T-helper 2 cell treated with Interferon-gamma antibody and Interleukin-4, amounts not matched to agents 5 μg/mL and 100 μg/mL, for 36 hours (primary cell): ENCODE measurements at places on chromosomes 5 and 9.

DNA sequence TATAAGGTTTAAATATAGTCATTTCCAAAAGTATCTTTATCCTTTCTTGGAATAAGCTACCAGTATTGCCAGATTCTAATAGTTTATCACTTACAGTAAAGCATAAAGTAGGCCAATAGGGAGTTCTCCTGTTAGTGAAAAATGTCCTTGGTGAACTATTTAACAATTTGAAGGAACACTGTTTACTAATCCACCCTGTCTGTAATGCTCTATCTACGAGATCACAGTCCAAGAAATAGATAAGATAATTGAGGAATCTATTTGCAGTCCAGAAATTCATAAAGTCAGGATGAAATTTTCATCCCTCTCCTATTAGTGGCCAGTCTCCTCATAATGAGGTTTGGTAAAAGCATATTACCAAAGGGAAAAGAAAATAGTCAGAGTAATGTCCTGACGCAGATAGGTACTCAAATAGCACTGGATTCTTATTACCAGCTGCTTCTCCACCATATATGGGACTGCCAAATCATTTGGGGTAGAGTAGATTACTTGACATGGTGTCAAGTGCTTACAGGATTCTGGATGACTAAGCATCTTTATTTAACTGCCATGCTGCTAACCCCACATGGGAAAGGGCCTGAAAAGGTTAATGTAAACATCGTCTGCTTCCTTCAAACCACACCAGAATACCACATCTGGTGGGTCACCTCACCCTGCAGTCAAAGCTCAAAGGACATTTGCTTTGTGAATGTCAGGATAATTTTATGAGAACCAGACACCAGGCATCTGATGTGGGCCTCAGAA, 808.1 kb downstream of the EFNA5 start:
- no peak overlapping the region for H3K27ac ChIP-seq
- H3K27me3 ChIP-seq = no peaks in the 10 kb centered on the region
- no peak overlapping the region for H3K4me3 ChIP-seq

DNA sequence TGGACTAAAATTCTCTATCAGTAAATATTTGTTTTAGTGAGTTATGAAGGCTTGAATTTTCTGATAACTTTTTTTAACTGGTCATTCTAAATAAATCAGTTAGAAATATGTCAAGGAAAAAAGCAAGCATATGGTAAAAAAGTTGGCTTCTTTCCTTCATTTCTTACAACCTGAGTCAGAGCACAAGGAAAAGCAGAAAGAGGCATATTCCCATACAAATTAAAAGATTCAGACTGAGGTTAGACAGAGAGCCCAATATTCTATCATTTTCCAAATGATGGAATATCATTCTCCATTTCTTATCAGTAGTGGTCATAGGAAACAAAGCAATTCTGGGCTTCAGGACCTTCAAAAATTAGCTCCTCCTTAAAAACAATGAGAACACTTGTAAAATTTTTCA, 732.1 kb downstream of the MAT2B start:
- H3K4me1 ChIP-seq = no peaks in the 10 kb centered on the region
- H3K27ac ChIP-seq = no peak overlapping the region
- no peaks in the 10 kb centered on the region for H3K27me3 ChIP-seq
- H3K36me3 ChIP-seq = no peaks in the 10 kb centered on the region

DNA sequence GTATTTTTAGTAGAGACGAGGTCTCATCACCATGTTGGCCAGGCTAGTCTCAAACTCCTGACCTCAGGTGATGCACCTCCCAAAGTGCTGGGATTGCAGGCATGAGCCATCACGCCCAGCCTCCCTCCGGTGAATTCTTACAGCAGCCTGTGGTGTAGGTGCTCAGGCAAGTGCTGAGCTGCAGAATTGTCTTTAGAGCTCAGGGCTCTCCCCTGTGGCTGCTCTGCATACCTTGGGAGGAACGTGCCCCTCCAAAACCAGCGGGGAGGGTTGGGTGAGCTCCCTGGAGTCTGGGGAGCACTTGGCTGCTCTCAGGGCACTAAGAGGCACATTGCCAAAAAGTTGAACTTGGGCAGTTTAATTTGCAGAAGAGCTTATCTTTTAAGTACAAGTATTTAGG, 29.4 kb downstream of the SECISBP2 start:
- H3K27ac ChIP-seq = no peak overlapping the region
- no peak overlapping the region for H3K4me3 ChIP-seq
- H3K36me3 ChIP-seq = peaks cover 87% of the 10 kb centered on the region

DNA sequence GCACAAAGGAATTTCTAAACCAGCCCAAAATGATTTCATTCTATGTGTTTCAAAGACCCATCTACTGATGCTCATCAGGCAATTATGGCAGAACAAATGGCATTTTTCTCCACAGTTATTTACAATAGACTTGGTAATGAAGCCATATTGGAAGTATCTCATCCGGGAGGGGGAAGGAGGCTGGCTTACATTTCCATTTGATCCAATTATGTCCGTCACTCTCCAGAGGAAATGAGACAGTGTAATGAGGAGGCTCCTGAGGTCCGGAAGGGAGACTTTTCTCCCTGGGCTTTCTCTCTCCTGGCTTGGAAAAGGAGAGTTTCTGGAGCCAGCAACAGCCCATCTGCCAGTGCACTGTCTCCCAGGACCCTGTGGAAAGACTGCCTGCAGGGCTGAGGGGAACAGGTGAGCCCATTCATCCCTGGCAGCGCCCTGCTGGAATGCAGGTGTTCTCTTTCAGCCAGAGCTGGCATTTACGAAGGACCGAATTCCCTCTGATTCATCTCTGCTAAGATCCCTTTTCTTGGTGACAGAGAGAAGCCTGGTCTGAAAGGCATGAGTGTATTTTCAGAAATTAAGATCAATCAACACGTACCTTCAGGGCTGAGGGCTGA, 54.9 kb upstream of the SAP30L start:
- H3K4me1 ChIP-seq = no peaks in the 10 kb centered on the region
- peaks cover 13% of the 10 kb centered on the region for H3K36me3 ChIP-seq
- H3K4me3 ChIP-seq = no peak overlapping the region
- DNase-seq = no peak

GRCh38 chr9:12628546-12628945, 64.6 kb upstream of the TYRP1 start:
- H3K4me1 ChIP-seq = no peaks in the 10 kb centered on the region
- H3K27ac ChIP-seq = no peak overlapping the region
- H3K27me3 ChIP-seq = no peaks in the 10 kb centered on the region

GRCh38 chr9:91155746-91156376, 205.9 kb downstream of the AUH start:
- H3K27me3 ChIP-seq = no peaks in the 10 kb centered on the region
- H3K4me3 ChIP-seq = peak overlapping the region; percentile 58
- H3K36me3 ChIP-seq = peaks cover 57% of the 10 kb centered on the region
- H3K4me1 ChIP-seq = peaks cover 78% of the 10 kb centered on the region

DNA sequence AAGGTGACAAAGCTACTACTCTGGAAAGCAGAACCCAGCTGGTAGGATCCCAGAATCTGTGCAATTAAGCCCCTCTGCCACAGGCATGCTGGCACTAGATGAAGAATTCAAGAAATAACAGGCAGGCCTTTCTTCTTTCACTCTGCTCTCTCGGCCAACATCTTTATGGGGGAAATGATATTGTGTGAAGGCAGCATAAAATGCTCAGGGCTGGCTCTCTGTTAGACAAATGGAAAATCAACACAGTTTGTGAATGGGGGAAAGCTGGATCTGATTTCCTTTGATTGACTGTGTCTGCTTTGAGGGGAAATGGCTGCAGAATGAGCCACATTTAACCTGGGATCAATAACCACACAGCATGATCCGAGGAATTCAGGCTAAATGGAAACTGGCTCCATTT, 29.1 kb upstream of the AKNA start:
- no peak overlapping the region for H3K4me3 ChIP-seq
- H3K36me3 ChIP-seq = no peaks in the 10 kb centered on the region
- H3K4me1 ChIP-seq = peaks cover 12% of the 10 kb centered on the region
- no peaks in the 10 kb centered on the region for H3K27me3 ChIP-seq
- no peak overlapping the region for H3K27ac ChIP-seq
- DNase-seq = no peak

- DNase-seq = no peak
- H3K4me3 ChIP-seq = no peak overlapping the region
- H3K27ac ChIP-seq = no peak overlapping the region
- no peaks in the 10 kb centered on the region for H3K36me3 ChIP-seq
- H3K27me3 ChIP-seq = no peaks in the 10 kb centered on the region
- H3K4me1 ChIP-seq = no peaks in the 10 kb centered on the region
These were observed 247.9 kb downstream of the PRELID2 start for GRCh38 chr5:145587308-145587672.

- no peaks in the 10 kb centered on the region for H3K27me3 ChIP-seq
- no peaks in the 10 kb centered on the region for H3K36me3 ChIP-seq
- H3K4me3 ChIP-seq = no peak overlapping the region
These were observed 217.9 kb upstream of the VLDLR start for GRCh38 chr9:2403701-2404100.

DNA sequence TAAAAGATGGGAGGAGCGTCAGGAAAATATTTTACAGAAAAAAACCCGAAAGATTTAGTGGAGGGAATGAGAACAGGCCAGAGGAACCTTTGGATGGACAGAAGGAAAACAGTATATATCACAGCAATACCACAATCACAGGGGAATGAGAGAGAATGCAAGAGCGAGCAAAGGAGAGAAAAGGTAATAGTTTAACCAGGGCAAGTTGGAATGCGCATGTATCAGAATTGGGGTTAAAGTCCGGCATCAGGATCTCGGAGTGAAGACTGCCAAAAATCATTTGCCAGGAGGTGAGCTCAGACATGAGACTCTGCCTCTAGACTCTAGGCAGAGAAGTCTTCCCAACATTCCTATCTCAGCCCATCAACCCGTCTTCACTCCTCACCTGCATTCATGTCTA, 36.8 kb downstream of the PCDHGC5 start:
- H3K4me3 ChIP-seq = no peak overlapping the region
- no peak for DNase-seq

DNA sequence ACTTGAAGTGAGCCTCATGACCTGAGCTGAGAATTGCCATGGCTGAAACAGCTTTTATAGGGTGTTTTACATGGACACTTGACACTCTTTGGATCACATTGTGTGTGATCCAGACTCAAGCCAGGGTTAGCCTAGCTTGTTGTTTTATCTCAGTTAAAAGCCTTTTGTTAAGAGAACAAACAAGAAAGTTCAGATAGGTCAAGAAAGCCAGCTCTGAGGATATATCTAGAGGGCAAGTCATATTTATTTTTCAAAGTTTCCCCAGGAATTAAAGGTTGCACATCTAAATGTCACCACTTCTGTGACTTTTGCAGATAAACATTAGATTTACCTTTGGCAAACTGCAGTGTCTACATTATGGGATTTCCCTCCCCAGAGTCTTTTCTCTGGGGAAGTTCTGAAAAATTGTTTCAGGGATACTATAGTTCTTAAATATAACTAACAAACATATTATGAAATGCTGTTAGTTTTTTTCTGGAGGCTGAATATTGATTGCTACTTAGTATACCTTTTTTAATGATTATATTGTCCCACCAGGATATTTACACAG, 134.5 kb downstream of the C9orf152 start:
- peaks cover 39% of the 10 kb centered on the region for H3K36me3 ChIP-seq
- H3K4me1 ChIP-seq = peaks cover 48% of the 10 kb centered on the region
- no peaks in the 10 kb centered on the region for H3K27me3 ChIP-seq
- DNase-seq = no peak
- no peak overlapping the region for H3K4me3 ChIP-seq

DNA sequence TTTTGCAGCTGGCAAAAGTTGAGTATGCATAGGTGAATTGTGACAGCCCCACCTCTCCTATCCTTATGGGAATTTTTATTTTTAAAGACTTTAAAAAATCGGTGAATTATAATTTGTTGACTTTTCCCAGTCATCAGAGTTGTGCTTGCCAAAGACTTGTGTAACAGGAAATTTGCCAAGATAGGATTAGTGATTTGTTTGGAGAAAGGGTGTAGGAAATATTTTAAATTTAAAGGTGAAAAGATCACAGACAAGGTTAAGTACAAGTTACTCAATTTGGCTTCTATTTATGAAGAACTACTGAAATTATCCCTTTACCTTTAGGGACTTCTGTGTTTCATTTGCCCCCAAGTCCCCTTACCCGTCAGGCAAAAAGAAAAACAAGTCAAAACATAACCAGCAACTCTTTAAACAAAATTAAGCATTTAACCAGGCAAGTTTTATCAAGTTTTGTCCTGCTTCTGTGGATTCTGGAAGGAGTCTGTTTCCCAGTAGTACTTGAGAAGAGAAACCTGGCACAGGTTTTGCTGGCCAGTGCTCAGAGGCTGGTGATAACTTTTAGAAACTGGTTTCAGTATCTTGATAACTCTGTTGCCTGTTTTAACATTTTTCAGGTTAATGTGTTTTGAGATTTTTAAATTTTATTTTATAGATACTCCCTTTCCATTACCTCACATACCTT, 285.4 kb downstream of the MAST4 start:
- peaks cover 18% of the 10 kb centered on the region for H3K27me3 ChIP-seq
- no peak overlapping the region for H3K4me3 ChIP-seq
- no peak overlapping the region for H3K27ac ChIP-seq
- no peaks in the 10 kb centered on the region for H3K36me3 ChIP-seq

- no peaks in the 10 kb centered on the region for H3K27me3 ChIP-seq
- H3K4me3 ChIP-seq = no peak overlapping the region
- no peaks in the 10 kb centered on the region for H3K36me3 ChIP-seq
- H3K4me1 ChIP-seq = no peaks in the 10 kb centered on the region
- H3K27ac ChIP-seq = no peak overlapping the region
- no peak for DNase-seq
These were observed 83.7 kb upstream of the SARDH start for GRCh38 chr9:133821601-133822429.

GRCh38 chr5:154162539-154163151, 27.9 kb upstream of the GALNT10 start:
- peaks cover 50% of the 10 kb centered on the region for H3K27me3 ChIP-seq
- DNase-seq = no peak
- H3K4me1 ChIP-seq = no peaks in the 10 kb centered on the region
- no peak overlapping the region for H3K4me3 ChIP-seq

- no peak overlapping the region for H3K4me3 ChIP-seq
- DNase-seq = no peak
- peaks cover 51% of the 10 kb centered on the region for H3K27me3 ChIP-seq
These were observed 131.2 kb upstream of the LMX1B start for GRCh38 chr9:126482361-126483044.

DNA sequence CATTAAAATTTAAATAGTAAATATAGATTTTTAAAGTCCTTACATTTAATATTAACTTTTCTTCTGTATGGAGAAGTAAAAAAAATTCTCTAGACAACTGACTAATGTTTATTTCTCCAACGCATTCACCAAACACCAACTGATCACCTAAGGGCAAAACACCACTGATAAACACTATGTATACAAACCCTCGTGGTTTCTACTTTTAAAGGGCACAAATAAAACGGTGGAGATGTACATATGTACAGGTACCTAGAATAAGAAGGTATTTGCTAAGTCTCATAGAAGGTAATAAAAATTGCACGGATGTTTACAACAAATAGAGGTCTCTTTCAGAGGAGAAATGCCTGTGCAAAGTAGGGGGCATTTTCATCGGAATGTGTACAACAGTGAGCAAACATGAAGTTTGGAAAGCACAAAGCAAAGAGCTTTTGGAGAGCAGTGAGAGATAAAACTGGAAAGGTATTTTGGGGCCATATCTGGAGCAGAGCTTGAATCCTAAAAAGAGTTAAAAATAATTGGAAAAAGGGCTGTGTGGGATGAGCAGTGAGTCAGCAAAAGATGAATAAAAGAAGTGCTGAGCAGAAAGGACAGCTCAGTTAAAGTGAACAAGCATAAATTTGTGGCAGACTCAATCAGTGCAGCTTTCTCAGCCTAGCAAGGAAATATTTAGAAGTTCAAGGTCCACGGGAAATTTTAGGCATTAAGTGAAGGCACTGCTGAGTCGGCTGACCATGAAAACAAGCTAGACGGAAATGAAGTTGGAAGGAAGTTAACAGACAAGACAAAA, 160.0 kb downstream of the TMEM161B start:
- no peak overlapping the region for H3K27ac ChIP-seq
- H3K4me3 ChIP-seq = no peak overlapping the region
- no peaks in the 10 kb centered on the region for H3K4me1 ChIP-seq
- no peak for DNase-seq
- H3K36me3 ChIP-seq = no peaks in the 10 kb centered on the region
